ENCODE measurements at places on chromosomes 11 and 22. TPM values are rescaled to one million over a fixed set of nuclear protein-coding genes. Genes with fewer than 3 reads are reported as not detected.
A peak's percentile ranks its signal among the peaks of the same experiment; 100 is the strongest.

DNA sequence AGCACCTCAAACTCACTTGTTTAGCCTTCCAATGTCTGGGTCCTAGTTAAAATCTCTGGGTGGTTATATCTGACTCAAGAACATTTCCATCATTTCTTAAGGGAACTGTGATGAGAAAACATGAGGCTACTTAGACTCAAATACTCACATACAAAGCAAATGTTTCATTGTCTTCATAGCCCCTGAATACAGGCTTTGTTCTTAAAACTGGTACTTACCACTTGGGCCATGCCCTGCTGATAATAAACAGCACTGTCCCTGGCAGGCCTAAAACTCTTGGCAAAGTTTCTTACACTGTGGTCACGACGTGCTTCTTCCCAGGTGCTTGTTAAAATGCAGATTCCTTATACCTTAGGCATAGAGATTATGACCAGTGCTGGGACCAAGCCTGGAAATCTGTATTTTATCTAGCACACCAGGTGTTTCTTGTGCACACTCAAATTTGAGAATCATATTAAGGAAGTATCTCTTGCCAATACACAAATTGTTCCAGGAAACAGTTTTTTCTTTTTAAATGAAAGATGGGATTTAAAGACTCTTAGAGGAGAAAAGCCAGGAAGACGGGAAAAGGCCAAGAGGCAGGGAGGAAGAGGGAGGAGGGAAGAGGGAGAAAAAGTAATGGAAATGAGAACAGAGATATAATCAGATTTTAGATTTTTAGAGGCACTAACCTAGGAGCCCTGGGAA, 287.9 kb upstream of the MPPED2 start:
- no peak for DNase-seq

The SCO2 gene
- polyA plus RNA-seq, result 8.1 TPM

GRCh38 chr11:63608353-63609345, 5.6 kb downstream of the PLAAT3 start:
- DNase-seq, result no peak

DNA sequence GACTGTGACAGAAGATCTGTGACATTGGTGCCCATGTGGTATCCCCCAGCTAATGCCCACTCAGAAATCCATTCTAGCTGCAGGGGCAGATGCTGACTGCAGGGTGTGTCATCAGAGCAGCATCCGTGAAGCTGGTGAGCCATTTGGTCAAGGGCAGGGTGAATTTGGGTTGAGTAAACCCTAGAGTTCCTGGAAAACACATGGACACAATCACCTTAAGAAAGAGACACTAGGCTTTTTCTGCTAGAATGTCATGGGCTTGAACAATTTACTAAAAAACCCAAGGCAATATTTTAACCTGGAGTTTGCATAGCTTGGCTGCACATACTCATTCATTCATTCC, 100.0 kb downstream of the ADAMTS15 start:
- DNase-seq, result no peak

DNA sequence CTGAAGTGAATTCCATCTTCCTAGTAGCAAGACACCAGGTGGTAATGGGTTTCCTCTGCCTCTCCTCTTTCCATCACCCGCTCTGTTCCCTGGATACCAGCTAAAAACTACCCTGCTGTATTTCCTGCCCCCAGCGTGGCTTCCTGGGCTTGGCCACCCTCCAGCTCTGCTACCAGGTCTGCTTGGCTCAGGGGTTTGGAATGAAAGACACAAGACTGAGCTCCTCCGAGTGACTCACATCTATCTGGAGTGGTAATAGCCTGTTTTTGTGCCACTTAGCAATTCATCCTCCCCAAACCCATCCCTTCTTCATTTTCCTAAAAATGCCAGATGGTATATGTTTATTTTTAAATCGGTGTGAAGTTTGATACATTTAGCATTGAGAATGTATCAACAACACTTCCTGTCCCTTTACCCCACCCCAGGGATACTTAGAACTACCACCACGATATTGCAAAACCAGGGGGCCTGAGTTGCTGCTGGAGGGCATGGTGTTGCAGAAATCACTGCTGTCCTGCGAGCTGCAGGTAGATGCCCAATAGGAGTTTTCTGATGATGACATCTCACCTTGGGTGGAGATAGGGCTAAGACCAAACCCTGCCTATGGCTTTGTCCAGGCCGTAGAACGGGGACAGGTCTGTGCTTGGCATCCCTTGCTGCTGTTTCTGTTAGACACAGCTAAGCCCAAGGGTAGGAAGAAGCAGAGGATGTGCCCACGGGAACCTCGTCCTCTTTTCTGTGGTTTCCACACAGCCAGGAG, 7.5 kb upstream of the MICAL3 start:
- DNase-seq, result no peak

The SUSD2 gene
- polyA plus RNA-seq, result not detected

DNA sequence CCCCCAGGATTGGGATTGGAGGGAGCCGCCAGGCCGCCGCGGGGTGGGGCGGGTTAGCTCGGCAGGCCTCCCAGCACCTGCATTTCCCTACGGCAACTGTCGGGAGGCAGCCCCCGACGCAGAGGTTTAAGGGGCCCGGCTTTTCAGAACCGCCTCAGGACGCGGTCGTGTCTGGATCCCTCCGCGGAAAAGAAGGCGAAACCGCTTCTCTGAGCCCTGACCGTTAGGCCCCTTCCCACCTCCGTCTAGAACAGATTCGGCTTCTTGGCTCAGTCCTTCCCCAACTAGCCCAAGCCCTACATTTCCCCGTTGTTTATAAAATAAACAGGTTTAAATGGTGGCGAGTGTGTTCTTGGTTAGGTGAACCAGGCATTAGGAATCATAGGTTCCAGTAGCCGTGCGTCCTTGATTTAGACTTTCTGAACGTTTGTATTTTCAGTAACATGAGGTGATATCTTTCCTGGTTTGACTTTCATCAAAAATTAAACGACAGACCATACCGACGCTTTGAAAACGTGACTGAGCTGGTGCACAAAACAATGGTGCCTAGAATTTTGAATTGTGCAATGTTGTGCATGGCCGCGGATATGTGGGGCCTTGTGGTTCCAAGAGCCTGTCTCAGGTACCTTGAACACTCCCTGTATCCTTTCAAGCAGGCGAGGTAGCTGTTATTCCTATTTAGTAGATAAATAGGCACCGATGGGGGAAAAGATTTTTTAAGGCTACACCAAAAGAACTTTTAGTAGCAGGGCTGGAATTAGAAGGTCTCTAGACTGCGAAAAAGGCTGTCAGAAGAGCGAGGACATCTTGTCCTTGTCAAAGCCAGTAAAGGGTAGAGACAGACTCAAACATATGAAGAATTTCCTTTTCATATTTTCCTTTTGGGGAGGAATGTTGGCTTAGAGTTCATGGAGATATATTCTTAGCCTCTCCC, 1.2 kb upstream of the HSPA8 start:
- peak; percentile 53 for DNase-seq

Data from CD4-positive, alpha-beta memory T cell (primary cell).